Endothelial cell (in vitro differentiated cells): ENCODE measurements at places on chromosomes 16 and 17. TPM values are rescaled to one million over a fixed set of nuclear protein-coding genes. Genes with fewer than 3 reads are reported as not detected.

The TPSG1 gene
- not detected for total RNA-seq

The TAOK2 gene
- total RNA-seq, result 178 TPM

The STH gene
- total RNA-seq, result not detected

The FAM20A gene
- 0.44 TPM for total RNA-seq

The P2RX1 gene
- total RNA-seq, result not detected

The ST6GALNAC2 gene
- 2.2 TPM for total RNA-seq

The SOX9 gene
- 5.1 TPM for total RNA-seq

The TMEM235 gene
- 21.1 TPM for total RNA-seq

The CTRB2 gene
- total RNA-seq, result not detected

The VASN gene
- 0.67 TPM for total RNA-seq

The KRT39 gene
- total RNA-seq, result 0.15 TPM

The TBX6 gene
- total RNA-seq, result 2.6 TPM

- DNase-seq, result no peak
Measured at GRCh38 chr17:17077101-17077500, 34.8 kb downstream of the MPRIP start.

- DNase-seq, result no peak
Measured at GRCh38 chr17:43888548-43888947, 18.8 kb downstream of the MPP2 start.

DNA sequence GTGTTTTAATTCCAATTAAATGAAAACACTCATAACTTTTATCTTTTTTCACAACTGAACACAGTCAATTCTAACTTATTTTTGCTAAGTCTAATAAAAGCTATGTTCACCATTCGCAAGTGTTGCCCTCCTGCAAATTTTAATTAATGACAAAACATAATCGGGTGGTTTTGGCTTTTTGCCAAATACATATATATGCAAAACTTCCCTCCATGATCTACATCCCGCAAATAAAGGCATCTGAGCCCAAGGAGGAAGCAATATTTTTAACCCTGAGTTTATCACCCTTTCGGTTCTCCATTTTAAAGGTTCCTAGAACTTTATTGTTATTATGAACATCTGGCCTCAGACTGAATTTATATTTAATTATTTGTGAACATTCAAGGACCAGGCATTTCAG is 507.9 kb downstream of the CDH13 start:
- DNase-seq, result no peak

GRCh38 chr16:27356794-27357193 is 43.0 kb downstream of the IL4R start:
- no peak for DNase-seq

DNA sequence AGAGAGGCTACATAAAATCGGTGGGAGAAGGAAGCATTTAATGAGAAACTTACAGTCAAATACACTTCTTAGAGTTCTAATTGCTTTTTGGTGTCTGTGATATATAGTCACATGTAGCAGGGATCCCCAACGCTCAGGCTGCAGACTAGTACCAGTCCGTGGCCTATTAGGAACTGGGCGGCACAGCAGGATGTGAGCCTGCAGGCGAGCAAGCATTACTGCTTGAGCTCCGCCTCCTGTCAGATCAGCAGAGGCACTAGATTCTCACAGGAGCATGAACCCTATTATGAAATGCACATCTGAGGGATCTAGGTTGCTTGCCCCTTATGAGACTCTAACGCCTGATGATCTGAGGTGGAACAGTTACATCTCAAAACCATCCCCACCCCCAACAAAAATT is 158.5 kb downstream of the TANC2 start:
- no peak for DNase-seq

DNA sequence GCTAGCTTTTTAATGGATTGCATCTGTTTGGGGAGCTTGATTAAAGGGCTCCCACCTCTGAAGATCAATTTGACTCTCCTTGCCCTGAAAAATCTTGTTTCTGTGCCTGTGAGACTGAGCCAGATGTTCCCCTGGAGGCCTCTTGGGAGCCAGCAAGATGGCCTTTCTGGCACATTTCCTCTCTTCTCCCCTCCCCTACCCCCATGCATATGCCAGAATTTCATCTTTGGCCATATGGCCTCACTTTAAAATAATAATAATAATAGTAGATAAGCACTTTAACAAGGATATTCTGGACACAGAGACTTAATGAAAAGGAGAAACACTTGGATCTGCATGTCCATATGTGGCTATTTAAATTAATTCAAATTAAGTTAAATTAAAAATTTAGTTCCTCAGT is 144.1 kb upstream of the CES5A start:
- DNase-seq, result no peak

- no peak for DNase-seq
Measured at GRCh38 chr17:81723651-81724209, 11.6 kb downstream of the SLC25A10 start.

GRCh38 chr16:88499292-88499691 is 46.2 kb downstream of the ZFPM1 start:
- DNase-seq, result no peak

DNA sequence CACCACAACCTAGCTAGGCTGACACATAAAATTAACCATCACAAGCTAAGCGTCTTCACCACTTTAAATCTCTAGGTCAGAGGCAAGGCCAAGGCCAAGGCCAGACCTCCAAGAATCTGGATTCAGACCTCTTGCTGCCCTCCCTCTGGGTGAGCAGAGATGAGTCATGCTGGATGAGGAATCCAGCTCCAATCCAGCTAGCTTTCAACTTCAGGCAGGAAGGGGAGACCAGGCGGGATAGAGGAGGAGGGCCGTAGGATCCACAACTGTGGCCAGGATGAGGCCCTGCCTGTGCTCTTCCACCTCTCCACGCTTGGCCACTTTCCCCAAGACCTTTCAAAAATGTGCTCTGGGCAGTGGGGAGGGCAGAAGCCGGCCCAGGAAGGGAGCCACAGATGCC is 14.7 kb downstream of the LRRC75A start:
- DNase-seq, result no peak

DNA sequence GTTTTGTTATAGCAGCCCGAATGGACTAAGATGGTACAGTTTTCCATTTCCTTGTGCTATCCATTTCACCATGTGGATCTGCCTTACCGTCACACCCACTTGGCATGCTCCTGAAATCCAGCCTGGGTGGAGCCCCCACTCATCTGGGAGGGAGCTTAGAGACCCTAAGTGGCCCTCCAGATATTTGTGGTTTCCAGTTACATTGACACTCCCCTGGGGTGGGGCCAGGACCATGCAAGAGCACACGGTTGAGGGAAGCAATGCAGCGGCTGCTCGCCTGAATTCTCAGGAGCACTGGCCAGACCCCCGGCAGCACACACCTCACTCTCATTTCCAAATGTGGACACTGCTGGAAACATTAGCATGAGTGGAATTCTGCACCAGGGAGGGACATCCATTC is 231.1 kb downstream of the UTP18 start:
- DNase-seq, result no peak

GRCh38 chr17:56761387-56761786 is 72.3 kb downstream of the C17orf67 start:
- no peak for DNase-seq

GRCh38 chr17:48132385-48132784 is 24.8 kb downstream of the SNX11 start:
- no peak for DNase-seq

DNA sequence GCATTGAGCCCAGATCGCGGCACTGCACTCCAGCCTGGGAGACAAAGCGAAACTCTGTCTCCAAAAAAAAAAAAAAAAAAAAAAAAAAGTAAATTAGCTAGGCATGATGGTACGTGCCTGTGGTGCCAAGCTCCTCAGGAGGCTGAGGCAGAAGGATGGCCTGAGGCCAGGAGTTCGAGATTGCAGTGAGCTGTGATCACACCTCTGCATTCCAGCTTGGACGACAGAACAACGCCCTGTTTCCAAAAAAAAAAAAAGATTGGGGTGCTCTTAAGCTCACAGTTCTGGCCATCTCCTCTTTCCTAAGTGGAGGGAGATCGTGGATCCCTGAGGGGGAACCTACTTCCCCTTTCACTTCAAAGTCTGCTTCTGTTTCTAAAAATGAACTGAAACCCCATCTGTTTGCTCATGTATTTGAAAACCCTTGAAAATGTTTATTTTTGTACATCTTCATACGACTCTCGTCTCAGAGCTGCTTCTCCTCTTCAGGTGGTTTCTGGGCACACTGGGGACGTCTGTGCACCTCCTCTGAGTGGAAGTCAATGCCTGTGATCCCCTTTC is 138.8 kb downstream of the PRKCA start:
- DNase-seq, result no peak

DNA sequence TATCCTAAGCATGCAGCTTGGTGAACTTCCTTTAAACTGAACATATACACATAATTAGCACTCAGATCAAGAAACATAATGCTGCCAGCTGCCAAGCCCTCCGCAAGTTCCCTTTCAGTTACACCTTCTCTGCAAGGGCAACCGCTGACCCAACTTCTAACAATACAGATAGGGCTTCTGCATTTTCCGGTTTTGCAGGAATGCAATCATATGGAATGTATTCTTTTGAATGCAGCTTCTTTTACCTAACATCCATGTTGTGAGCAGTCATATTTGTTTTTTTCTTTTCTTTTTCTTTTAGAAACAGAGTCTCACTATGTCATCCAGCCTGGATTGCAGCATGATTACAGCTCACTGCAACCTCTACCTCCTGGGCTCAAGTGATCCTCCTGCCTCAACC is 110.7 kb downstream of the GSG1L start:
- no peak for DNase-seq

DNA sequence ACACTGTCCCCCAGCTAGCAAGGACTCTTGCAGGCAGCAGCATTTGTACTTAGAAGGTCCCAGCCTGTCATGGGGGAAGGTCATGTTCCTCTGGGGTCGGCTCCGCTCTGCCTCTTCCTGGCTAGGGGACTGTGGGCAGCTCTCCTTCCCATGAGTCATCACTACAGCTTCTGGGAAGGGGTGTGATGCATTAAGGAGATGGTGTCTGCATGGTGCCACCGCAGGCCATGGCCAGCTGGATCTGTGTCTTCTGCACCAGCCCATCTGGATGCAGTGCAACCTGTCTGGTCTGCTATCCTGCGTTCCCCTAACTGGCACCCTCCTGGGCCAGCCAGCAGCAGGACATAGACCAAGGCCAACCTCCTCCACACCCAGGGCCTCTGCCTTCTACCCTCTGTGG is 6.3 kb downstream of the STARD3 start:
- DNase-seq, result no peak

GRCh38 chr16:4871071-4871470 is 23.8 kb downstream of the UBN1 start:
- DNase-seq, result no peak

DNA sequence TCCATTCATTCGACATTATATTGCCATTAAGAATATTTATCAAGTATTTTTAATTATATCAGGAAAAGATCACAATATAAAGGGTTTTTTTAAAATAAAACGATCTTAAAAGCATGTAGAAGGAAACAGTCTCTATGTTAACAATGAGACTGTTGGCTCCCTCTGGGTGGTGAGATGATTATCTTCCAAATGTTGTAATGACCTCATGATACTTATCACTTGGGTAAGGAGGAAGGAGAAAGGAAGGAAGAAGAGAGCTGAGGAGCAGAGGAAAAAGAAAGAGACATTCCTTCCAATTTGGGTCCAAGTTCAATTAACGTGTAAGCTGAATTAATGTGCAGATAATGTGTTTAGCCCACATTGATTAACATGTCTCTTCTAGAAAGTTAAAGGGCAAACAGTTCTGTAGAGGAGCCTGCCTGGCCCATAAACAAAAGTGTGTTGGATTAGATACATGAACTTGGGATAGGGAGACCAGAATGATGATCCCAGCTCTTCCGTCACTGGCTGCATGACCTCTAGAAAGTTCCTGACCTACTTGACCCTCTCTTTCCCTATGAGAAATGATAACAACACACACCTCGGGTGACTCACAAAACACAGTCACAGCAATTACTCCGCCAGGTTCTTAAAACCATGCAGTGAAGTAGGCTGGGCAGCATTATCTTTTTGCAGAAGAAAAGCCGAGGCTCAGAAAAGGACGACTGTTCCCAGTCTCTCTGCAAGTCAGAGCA is 32.0 kb downstream of the PIMREG start:
- no peak for DNase-seq

GRCh38 chr17:10984220-10984619 is 146.3 kb upstream of the PIRT start:
- DNase-seq, result no peak

DNA sequence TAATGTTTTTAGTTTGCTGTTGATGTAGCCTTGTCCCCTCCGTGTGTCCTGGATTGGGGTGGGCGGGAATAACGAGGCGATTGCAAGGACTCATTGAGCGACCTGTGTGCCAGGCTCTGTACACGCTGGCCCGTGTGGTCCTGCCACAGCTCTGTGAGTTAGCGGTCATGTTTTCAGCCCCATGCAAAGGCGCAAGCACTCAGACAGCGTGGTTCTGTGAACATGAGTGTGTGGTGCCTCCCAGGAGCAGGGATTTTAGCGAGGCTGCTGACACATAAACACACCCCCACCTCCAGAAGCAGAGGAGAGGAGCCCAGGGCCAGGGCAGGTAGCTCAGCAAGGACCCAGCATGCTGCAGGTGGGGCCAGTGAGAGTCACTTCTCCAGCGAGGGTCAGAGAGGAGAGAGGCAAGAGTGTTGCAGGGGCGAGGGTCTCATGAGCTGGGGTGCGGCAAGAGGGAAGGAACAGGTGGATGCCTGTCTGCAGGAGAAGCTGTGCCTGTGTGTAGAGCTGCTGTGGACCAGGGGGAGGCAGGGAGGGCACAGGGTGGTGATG is 115.3 kb downstream of the OR1D5 start:
- no peak for DNase-seq

DNA sequence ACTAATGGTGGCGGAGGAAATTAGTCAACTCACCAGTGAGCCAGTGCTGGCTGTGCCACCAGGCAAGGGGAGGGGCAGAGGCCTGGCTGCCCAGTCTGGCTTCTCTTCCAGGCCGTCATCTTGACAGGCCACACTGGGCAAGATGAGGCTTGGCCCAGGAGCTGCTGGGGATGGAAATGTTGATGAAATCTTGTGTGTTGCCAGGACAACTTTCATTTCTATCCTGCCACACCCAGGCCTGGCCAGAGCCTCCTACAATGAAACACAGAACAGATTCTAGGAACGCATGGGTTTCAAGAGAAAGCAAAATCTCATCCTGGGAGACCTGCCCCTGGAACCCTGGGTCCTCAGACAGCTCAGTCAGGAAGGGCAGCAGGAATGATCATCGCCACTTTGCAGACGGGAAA is 9.3 kb downstream of the HEXIM2 start:
- no peak for DNase-seq
